ENCODE measurements at places on chromosomes 7 and 10.

DNA sequence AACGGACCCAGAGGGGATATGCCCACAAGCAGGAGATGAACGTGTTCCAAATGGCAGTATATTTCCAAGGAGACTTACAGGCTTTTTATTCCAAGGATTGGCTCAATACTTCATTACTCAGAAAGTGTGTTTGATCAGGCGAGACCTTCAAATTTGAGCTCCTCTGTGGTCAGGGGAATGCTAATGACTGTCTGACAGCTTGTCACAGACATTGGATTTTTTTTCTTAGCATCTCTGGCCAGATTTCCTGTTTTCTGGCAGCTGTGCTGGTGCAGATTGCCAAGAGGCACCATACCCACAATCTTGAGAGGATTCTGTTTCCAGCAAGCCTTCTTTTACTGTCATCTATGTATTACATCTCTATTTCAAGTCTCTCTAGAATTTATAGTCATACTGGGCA, 93.8 kb downstream of the C1GALT1 start:
- DNase-seq, result no peak

DNA sequence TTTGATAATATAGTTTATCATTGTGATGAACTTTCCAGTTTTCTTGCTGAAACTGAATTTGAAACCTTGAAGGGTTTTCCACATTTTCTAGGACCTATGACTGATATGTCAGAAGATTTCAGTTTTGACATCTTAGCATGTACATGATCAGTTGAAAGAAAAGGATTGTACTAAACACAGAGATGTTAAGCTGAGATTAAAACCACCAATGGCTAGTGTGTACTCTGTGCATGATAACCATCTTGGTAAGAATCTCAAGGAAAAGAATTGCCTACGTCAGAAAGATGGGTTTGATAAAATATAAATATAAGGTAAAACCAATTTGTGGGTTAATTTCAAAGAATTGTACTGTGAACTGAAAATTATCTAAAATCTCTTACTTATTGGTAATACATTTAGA, 776.4 kb downstream of the GATA3 start:
- DNase-seq, result no peak

DNA sequence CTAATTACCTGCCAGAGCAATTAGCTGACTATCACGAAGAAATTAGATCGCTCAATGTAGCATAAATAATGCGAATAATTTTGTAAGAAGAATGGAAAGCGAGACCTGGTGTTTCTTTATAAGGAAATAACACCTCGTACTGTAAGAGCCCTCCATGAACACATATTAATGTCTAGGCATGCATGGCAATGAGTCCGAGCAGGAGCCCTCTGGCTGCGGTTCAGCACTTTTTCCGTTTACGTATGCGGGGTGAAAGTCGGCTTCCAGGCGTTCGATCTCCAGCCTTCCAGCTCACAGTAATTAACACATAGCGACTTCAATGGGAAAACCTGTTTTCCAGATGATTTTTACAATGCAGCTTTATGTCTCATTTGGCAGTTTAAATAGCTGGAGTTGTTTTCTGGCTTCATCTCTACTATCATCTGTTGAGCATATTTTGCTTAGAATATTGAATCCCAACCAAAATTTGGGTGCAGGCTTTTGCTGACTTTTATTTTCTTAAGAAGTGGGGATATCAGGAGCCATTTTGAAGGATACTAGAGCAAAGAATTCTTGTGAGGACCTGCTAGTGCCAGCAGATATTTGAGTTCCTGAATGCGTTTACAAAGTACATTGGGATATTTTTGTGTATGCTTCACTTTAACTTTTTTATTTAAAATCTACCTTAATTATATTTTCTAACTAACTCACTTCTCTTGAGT, 7.2 kb upstream of the SP8 start:
- no peak for DNase-seq

GRCh38 chr10:6650586-6650985, 70.5 kb upstream of the PRKCQ start:
- no peak for DNase-seq

GRCh38 chr10:52420656-52421055, 106.6 kb downstream of the DKK1 start:
- peak; percentile 47 for DNase-seq

- DNase-seq, result no peak
Measured at GRCh38 chr10:88794731-88795130, 7.8 kb upstream of the LIPM start.

DNA sequence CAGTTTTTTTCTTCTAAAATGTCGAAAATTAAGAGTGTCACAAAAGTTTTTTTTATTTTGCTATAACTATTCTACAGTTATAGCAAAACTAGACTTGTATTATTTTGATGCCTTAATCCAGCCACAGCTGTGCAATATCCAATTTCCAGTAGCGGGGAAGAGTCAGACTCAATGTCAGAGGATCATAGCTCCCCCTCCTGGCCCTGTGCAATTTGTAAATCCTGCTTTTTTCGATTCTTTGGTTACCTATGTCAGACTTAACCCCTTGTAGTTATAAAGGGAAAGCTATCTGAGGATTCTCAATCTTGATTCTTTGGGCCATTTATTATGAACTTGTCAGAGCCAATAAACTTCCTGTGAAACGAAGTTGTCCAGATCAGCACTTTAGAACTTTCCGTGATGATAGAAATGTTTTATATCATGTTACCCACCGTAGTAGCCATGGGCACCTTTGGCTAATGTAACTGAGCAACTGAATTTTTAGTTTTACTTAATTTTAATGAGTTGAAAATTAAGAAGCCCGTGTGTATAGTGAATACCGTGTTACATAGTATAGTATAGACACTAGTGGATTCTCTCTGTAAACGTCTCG, 87.7 kb upstream of the PRKCQ start:
- peak; percentile 50 for DNase-seq

DNA sequence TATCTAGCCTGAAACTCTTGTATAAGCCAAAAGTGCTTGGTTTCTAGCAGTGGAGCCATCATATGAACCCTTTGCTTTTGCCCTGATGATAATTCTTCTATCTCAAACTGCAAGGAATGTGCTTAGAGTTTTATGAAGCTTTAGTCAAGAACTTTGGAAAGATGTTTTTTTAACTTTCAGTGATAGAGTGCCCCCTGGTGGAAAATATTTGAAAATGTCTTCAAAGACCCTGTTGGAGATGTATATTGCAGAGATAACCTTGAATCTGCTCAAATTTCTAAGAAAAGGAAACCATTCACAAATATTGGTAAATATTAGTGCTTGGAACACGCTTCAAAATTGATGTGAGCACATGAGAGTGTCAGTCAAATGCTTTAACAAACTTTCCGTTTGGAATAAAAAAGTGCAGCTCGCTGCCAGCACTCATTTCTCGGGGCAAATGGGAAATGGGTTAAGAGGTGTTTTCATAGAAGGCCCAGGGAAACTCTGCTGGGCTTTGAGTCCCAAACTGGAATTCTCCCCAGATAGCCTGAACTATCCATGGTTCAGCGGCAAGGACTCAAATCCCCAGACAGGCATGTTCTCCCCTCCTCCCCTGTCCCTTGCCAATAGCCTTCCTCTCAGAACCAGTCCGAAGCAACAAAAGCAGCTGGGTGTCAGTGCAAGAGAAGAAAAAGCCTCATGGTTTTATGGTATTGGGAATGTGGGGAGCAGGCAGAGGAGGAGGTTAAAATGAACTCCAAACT, 129.3 kb downstream of the MYOF start:
- DNase-seq, result peak; percentile 36

DNA sequence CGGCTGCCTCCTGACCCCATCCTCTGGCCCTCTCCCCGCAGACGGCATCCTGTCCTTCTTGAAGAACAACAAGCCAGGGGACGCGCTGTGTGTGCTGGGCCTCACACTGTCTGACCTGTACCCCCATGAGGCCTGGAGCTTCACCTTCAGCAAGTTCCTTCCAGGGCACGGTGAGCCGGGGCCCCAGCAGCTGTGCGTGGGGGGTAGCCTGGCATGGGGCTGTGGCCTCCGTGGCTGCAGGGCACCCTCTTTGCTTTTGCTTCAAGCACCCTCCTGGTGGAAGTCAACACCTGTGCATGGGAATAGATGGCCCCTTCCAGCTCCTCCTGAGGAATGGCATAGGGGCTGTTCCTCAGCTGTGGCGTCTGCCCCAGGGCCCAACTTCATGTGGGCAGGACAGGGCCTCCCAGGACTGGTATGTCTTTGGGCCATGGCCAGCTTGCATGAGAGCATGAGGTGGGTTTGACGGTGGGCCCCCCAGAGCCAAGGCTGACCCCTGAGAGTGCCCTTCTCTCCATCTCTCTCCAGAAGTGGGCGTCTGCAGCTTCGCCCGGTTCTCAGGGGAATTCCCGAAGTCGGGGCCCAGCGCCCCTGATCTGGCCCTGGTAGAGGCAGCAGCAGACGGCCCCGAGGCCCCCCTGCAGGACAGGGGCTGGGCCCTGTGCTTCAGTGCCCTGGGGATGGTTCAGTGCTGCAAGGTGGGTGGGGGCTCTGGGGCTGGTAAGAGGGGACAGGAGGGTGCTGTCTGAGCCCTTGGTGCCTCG, 20.7 kb downstream of the AMZ1 start:
- DNase-seq, result no peak

- no peak for DNase-seq
Measured at GRCh38 chr7:35386082-35386815, 132.3 kb upstream of the TBX20 start.

DNA sequence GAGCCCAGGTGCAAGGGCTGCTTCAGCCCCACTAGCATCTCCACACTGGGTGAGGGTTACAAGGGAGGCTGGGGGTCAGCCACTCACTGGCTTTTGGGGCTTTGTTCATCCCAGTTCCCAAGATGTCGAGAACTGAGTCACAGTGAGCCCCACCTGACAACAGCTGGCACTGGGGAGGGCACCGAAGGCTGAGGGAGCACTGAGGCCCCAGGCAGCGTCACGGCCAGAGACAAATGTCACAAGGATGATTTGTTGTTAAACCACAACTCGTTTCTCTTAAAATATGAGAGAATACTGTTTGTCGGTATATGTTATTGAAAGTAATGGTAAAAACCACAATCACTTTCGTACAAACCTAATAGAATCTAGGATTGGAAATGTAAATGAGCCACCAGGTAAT, 219.9 kb downstream of the CELF2 start:
- no peak for DNase-seq

DNA sequence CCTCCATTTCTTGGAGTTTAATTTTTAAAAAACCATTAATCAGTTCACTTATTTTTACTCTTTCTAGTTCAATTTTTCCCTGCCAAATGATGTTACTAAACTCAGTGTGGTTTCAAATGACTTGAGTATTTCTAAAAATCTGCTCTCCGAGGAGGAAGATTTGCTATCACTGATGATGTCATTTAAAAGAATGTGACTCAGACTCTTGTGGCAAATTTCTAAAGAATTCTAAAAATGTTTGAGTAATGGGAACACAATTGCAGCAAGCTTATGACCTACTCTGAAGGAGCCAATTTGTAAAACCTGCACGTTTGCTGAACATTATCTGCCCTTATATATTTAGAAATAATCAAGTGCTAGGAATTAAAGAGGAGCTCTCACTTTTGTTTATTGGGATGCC, 88.6 kb downstream of the SPAG6 start:
- peak; percentile 95 for DNase-seq

DNA sequence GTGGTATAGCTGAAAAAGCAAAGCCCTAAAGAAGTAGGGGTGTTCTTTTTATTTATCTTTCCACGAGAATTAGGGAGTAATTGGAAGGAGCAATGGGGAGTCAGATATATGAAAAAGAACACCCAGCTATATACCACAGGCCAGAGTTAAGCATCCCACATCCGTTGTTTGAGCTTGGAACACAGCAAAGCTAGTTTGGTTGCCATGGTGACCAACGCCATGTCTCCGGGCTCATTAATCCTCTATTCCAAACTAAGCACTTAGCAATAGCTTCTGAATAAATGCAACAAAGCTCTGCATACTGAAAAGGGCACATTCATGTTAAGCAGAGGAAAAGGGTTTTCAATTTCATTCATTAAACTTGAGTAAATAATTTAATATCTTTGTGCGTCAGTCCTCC, 23.5 kb downstream of the ASB4 start:
- DNase-seq, result peak; percentile 88

DNA sequence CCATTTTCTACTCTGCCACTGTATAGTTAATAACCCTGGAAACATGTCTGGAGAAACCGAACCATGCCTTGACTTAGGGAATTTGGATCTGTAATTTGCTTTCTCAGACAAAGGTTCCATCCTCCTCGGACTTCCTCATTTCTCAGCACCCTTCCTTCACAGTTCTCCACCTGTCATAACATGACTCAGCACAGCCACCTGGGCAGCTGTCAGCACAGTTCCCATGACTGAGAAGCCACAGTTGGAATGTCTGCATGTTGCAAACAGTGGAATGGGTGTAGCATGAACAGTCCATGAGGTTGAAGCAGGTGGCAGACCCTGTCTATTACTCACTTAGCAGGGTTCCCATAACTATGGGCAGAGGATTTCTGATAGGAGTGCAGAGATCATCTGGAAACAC, 634 bp upstream of the OR9A4 start:
- no peak for DNase-seq

DNA sequence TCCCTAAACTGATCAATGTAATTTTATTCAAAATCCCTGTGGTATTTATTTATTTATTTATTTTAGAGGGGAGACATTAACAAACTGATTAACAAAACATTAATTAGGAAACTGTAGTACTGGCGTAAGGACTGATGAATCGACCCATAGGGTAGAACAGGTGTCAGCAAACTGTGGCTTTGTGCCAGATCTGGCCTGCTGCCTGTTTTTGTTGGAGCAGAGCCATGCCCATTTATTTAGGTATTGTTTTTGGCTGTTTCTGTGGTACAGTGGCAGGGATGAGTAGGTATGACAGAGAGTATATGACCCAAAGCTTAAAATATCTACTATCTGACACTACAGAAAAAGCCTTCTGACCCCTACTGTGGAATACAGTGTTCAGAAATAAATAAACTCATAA, 332.5 kb upstream of the ETV1 start:
- DNase-seq, result no peak

GRCh38 chr7:39952374-39952773, 2.3 kb downstream of the CDK13 start:
- DNase-seq, result peak; percentile 59

- no peak for DNase-seq
Measured at GRCh38 chr10:26323219-26323618, 106.6 kb downstream of the GAD2 start.

DNA sequence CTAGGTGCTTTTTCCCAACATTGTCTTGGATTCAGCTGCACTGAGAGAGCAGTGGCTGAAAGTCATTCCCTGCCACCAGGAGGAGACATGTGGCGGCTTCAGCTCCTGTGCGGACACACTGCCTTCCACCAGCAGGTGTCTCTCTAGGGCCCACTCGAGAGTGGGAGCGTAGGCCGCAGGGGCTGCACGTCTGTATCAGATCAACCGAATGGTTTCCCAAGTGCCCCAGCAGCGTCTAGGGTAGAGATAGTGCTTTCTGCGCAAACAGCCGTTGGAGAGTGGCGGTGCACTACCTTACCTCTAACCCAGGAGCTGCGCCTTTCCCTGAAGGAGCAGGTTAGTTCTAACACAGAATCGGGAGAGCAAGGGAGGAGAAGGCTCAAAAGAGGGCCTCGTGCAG, 31.7 kb downstream of the PAPOLB start:
- DNase-seq, result peak; percentile 68

GRCh38 chr7:70673778-70674570, 458.0 kb upstream of the GALNT17 start:
- DNase-seq, result no peak

GRCh38 chr10:71058308-71058707, 154.1 kb upstream of the UNC5B start:
- DNase-seq, result no peak

- DNase-seq, result no peak
Measured at GRCh38 chr10:114057855-114058254, 14.2 kb downstream of the ADRB1 start.
